ENCODE measurements at places on chromosomes 5 and 9.

DNA sequence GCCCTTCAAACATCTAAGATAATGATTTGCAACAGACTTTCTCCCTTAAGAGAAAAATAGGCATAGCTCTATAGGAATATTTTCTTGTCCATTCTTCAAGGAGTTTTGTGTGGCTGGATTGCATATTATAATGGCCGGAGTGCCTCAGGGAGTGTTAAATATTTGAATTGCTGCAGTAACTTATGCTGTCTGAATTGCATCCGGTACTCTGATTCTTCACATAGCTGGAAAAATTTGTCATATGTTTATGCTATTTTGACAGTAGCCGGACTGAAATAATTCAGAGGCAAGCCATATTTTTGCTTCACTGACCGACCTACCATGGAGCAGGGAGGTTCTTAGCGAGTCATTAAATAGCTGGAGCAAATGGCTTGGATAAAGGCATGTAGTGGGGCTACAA is 621.0 kb downstream of the ACTL7B start:
- no peak for DNase-seq

GRCh38 chr9:21833090-21833801 is 30.8 kb downstream of the MTAP start:
- no peak for DNase-seq

DNA sequence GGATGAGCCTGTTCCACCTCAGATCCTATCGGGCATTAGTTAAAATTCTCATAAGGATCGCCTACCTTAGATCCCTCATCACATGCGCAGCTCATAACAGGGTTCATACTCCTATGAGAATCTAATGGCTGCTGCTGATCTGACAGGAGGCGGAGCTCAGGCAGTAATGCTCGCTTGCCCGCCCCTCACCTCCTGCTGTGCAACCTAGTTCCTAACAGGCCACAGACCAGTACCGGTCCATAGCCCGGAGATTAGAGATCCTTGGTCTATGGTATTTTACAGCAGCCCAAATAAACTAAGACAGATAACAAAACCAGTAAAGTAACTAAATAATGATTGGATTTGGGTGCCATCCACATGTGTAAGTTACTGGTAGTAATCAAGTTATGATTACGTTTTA is 17.5 kb downstream of the GOLPH3 start:
- no peak for DNase-seq

- DNase-seq, result no peak
Measured at GRCh38 chr5:125659316-125660023, 763.7 kb upstream of the GRAMD2B start.

DNA sequence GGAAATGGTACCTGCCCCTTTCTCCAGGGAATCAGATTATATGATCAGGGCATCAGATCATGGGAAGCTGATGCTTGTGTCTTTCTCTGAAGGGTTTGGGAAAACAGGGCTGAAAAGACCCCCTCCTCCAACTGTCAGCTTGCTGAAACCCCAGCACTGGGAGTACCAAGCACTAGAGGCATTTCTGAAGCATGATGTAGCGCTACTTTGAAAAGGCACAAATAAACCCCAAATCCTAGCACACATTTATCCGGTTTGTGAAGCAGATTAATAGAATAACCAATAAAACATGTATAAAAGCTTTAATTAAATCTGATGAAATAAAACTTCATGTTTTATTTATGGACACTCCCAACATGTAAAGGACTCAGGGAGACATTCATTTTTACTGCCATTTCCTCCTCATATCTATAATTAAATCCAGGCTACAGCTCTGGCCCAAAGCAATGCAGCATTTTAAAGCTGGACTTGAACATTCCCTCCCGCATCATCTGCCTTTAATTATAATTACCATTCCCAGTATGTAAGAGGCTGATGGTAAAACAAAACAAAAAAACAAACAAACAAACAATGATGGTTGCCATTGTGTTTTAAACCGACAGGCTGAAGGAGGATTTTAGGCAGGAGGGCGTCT is 298.2 kb upstream of the RFX3 start:
- DNase-seq, result no peak

GRCh38 chr9:121750715-121751623 is 99.5 kb downstream of the DAB2IP start:
- no peak for DNase-seq

- DNase-seq, result no peak
Measured at GRCh38 chr9:137187386-137187785, 974 bp downstream of the ANAPC2 start.

Measured in Right ventricle myocardium superior (tissue), 1 donor.